ENCODE measurements at places on chromosomes 7 and 10.

GRCh38 chr7:132666774-132667172 lies 90.5 kb upstream of the PLXNA4 start:
- no peak for DNase-seq

GRCh38 chr7:16695621-16696237 lies 49.7 kb downstream of the BZW2 start:
- no peak for DNase-seq

- no peak for DNase-seq
Measured at GRCh38 chr7:101718363-101719122, 89.4 kb upstream of the MYL10 start.

- no peak for DNase-seq
Measured at GRCh38 chr7:29574659-29575058, 11.0 kb downstream of the PRR15 start.

DNA sequence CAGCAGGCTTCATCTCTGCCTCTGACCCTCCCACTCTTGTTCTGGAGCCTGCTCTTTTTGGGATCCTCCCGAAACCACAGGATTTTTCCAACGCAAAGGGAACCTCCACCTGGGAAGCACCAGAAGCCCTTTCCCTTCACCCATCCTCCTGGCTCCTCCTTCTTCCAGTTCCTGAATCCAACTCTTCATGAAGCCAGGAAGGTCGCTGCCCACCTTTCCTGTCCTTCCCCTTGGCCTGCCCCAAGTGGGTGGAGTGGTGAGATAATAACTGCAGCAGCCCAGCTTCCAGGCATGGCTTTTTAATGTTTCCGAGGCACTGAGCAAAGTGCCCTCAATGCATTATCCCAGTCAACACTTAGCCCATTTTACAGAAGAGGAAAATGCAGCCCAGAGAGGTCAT lies 70.8 kb upstream of the EEPD1 start:
- no peak for DNase-seq

DNA sequence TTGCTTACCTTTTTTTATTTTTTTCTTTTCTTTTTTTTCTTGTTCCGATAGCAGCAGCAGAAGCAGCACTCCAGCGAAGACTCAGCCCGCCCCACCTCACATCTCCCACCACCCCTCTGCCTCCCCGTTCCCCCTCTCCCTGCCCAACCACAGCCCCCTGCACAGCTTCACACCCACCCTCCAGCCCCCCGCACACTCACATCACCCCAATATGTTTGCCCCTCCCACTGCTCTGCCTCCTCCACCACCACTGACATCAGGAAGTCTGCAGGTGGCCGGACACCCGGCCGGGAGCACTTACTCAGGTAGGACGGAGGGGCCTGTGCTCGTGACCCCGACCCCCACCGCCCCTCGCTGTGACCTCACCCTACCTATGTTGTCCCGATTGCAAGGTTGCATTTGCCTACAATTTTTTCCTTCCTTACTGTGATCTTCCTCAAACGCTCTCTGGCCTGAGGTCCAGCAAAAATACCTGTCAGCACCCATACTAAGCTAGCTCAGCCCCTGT lies 367.2 kb upstream of the GALNT17 start:
- no peak for DNase-seq

GRCh38 chr7:43569424-43569823 lies 13.5 kb upstream of the STK17A start:
- no peak for DNase-seq

GRCh38 chr7:44698046-44698580 lies 50.5 kb upstream of the ZMIZ2 start:
- no peak for DNase-seq

DNA sequence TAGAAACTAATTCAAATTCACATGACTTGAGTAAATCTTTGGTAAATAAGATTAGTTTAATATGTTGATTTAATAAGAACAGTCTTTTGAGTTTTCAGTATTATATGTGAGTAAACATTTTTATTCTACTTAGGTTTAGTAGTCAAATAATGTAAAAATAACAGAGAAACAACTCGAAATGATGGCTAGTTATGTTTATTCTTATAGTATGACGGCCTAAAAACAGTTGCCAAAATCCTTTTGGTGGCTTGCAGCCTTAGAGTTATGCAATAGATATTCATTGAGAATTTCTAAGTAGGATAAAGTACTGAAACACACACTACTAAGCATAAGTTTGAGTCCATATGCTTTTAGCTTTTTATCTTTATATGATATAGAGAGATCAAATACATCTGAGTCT lies 184.8 kb downstream of the GNAI1 start:
- DNase-seq: no peak

GRCh38 chr10:61332581-61332980 lies 120.6 kb downstream of the TMEM26 start:
- DNase-seq: no peak

DNA sequence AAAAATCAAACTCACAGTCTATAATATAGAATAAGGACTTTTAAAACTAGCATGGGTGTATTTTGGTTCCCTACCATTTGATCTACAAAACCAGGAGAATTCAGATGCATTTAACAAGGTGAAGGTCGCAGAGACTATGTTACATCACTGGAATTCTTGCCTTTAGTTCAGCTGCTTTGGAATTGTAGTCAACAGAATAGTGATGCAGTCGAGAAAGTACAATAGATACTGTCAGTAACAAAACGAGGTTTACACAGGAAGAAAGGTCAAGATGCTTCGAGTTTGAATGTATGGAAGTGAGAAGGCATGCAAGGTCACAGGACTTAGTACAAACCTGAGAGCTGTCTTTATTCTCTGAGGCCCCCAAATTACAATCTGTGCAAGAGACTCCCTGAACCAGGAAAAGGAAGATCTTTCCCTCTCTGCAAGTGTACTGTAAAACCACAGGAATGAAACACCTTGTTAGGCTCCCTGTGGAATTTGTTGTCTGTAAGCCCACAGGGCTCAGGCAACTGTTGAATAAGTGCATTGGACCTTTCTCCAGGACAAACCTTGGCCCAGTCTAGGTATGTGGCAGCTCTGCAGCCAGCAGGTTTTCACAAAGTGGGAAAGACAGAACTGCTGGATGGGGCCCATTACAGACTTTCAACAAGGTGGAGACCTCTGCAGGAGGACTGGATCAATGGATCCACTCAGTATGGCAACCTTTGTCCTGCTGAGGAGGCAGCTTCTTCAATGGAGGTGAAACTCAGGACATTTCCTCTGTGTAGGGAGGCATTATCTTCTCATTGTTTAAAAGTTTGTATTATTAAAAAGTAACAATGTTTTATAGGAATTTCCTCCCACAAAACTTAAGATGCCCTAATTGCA lies 101.1 kb upstream of the GSDME start:
- no peak for DNase-seq

GRCh38 chr7:105454921-105455320 lies 66.2 kb upstream of the SRPK2 start:
- no peak for DNase-seq

Measured in kidney (tissue), 22 donors.